ENCODE measurements at places on chromosomes 12 and 14.

GRCh38 chr12:131380220-131380964, 330.5 kb upstream of the SFSWAP start:
- H3K27me3 ChIP-seq, result no peaks in the 10 kb centered on the region
- H3K4me1 ChIP-seq, result no peaks in the 10 kb centered on the region
- DNase-seq, result no peak
- H3K36me3 ChIP-seq, result no peaks in the 10 kb centered on the region

DNA sequence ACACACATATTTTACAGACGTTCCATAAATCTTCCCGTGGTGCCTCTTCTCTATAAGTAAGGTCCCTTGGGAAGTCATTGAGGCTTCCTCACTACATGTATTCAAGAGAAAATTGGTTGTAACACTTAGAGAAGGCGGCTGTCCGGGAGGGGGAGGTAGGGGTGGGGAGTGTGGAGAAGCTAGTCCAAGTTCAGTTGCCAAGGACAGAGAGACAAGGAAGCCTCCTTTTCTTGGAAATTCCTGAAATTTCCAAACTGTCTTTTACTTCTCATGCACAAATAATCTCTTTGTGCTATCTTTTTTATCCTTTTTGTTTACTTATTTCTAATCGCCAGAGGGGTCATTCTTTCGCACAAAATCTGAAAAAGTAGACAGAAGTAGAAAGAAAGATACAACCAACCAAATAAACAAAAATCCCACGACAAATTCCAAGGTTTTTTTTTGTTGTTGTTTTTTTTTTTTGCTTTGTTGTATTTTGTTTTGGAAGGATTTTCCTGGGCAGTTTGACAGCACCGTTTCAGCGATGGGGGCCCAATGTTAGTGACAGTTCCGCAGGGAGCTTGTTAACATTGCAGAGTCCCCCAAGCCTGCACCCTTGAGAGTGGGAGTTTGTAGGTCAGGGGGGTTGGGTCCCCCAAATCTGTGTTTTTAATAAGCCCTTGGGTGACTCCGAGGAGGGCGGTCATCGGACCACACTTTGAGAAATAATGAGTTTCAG, 45.2 kb downstream of the MAP1LC3B2 start:
- peaks cover 1% of the 10 kb centered on the region for H3K4me1 ChIP-seq
- H3K4me3 ChIP-seq, result no peak overlapping the region
- no peak overlapping the region for H3K27ac ChIP-seq
- H3K36me3 ChIP-seq, result no peaks in the 10 kb centered on the region

- H3K4me3 ChIP-seq, result no peak overlapping the region
- no peak for DNase-seq
- no peaks in the 10 kb centered on the region for H3K27me3 ChIP-seq
- no peak overlapping the region for H3K27ac ChIP-seq
- no peaks in the 10 kb centered on the region for H3K36me3 ChIP-seq
- H3K4me1 ChIP-seq, result peaks cover 7% of the 10 kb centered on the region
Observed at GRCh38 chr14:70780396-70781075, 28.8 kb downstream of the MAP3K9 start.

DNA sequence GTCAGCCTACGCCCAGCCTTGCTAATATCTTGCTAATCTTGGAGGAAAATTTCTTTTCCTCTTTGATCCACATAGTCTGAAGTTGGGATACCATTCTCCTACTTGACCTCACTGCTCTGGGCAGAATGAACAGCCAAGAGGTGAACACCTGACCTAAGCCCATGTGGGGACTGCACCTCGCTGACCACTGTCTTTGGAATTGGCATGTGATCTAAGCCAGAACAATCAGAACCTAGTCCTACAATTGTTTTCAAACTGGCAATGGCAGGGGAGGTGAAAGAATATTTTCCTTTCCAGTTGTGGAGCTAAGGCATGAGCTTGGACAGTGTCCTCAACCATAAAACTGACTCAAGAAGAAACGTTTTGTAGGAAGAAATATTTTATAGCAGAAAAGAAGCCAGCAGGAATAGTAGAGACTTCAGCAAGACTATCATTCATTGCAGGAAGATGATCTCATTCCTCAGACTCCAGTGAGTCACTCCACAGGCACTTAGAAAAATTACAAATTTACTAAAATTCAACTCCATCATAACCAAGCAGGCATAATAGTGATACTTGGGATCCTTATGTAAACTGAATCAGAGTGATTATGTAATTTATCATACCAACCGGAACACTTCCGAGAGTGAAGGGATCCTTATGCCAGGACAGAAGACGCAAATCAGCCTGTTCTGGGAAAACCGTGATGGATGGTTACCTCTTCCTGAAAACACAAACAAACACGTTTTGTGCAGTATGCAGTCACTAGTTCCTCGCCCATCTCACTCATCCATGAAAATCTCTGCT, 14.7 kb downstream of the PTPRO start:
- H3K4me3 ChIP-seq, result no peak overlapping the region
- no peak overlapping the region for H3K27ac ChIP-seq

- no peak overlapping the region for H3K4me3 ChIP-seq
- H3K4me1 ChIP-seq, result no peaks in the 10 kb centered on the region
- H3K27me3 ChIP-seq, result no peaks in the 10 kb centered on the region
- H3K36me3 ChIP-seq, result no peaks in the 10 kb centered on the region
- peak overlapping the region; percentile 6 for H3K27ac ChIP-seq
Observed at GRCh38 chr12:83052890-83053541, 366.3 kb downstream of the TMTC2 start.

DNA sequence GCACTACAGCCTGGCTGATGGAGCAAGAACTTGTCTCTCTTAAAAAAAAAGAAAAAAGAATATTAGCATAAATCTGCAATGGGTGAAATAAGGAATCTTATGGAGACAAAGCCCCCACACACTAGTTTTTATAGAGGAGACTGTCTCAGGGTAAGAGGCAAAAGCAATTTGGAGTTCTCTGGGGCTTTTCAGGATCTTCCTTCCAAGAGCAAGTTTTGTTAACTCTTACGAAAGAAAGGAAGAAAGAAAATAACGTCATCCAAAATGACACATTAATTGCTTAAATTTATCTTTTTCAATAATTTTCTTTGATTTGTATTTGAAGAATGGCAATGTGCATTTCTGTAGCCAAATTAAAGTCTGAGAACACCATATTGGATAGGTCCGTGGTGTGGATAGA, 3.8 kb downstream of the PDE6H start:
- H3K27ac ChIP-seq, result no peak overlapping the region
- no peaks in the 10 kb centered on the region for H3K27me3 ChIP-seq
- H3K4me3 ChIP-seq, result no peak overlapping the region
- no peak for DNase-seq
- H3K36me3 ChIP-seq, result no peaks in the 10 kb centered on the region

DNA sequence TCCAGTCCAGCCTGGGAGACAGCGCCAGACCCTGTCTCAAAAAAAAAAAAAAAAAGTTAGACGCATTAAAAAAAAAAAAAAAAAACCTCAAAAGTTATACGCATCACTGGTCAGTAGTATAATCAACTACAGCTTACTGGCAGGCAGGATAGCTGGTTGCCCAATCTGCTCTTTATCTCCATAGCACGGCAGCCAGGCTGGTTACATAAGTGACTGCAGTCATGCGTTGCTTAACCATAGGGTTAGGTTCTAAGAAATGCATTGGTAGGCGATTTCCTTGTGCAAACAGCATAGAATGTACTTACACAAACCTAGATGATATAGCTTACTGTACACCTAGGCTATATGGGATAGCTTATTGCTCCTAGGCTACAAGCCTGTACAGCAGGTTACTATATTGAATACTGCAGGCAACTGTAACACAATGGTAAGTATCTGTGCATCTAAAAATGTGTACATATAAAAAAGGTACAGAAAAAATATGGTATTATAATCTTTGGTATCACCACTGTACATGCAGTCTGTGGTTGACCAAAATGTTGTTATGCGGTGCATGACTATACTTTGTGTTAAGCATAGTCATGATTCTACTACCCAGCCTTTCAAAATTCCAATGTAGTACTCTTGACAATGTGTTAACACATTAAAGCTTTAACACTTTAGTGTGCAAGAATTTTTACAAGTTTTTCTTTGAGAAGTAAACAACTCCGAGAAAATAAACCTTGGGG, 8.1 kb downstream of the L2HGDH start:
- no peaks in the 10 kb centered on the region for H3K4me1 ChIP-seq
- H3K27me3 ChIP-seq, result no peaks in the 10 kb centered on the region
- no peak for DNase-seq

DNA sequence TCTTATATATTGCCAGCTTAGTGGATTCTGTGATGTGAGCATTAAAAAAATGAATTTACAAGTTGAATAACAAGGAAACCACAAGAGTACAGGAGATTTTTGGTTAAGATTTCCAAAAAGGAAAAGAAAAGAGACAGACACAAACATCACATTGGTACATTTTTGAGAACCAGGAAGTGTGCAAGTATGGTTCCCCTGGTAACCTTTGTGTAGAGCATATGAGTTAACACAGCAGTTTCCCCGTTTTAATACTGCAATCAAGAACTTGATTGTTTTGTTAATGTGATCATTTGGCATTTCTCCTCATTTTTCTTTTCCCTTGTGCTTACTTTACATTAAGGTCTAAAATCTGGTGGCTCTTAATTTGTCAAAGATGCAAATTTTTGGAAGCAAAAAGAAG, 490.4 kb upstream of the ATP2B1 start:
- H3K36me3 ChIP-seq, result no peaks in the 10 kb centered on the region
- H3K4me1 ChIP-seq, result no peaks in the 10 kb centered on the region
- no peaks in the 10 kb centered on the region for H3K27me3 ChIP-seq
- DNase-seq, result peak; percentile 5
- H3K27ac ChIP-seq, result no peak overlapping the region

GRCh38 chr12:115072712-115073111, 388.7 kb upstream of the TBX3 start:
- H3K27me3 ChIP-seq, result no peaks in the 10 kb centered on the region
- H3K4me3 ChIP-seq, result no peak overlapping the region
- no peak overlapping the region for H3K27ac ChIP-seq
- H3K36me3 ChIP-seq, result no peaks in the 10 kb centered on the region

DNA sequence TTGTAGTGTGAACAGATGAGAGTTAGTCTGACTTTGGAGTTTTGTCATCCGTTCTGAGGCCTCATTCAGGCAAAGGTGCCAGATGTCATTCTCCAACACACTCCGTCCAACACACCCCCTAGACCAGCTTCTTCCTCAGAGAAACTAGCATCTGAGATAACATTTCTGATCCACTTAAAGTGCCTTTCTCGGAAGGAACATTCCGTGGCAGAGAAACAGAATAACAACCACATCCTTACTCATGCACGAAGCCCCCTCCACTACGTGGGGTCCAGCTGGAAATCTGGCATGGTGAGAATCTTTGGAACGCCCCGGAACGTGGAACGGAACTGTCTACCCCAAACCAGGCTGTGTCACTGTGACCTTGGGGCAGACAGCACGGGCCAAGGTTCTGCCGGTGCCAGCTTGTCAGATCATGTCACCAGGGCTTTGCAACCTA, 17.0 kb upstream of the BCL7A start:
- H3K4me3 ChIP-seq, result no peak overlapping the region
- no peaks in the 10 kb centered on the region for H3K36me3 ChIP-seq
- peaks cover 25% of the 10 kb centered on the region for H3K4me1 ChIP-seq
- H3K27ac ChIP-seq, result no peak overlapping the region

GRCh38 chr14:61577506-61577931, 117.8 kb upstream of the HIF1A start:
- H3K4me1 ChIP-seq, result peaks cover 23% of the 10 kb centered on the region
- H3K27ac ChIP-seq, result no peak overlapping the region
- no peaks in the 10 kb centered on the region for H3K36me3 ChIP-seq
- H3K27me3 ChIP-seq, result no peaks in the 10 kb centered on the region
- no peak for DNase-seq

GRCh38 chr12:78470354-78471195, 394.0 kb upstream of the SYT1 start:
- no peak overlapping the region for H3K27ac ChIP-seq
- no peaks in the 10 kb centered on the region for H3K36me3 ChIP-seq
- H3K27me3 ChIP-seq, result no peaks in the 10 kb centered on the region
- DNase-seq, result no peak
- no peaks in the 10 kb centered on the region for H3K4me1 ChIP-seq

DNA sequence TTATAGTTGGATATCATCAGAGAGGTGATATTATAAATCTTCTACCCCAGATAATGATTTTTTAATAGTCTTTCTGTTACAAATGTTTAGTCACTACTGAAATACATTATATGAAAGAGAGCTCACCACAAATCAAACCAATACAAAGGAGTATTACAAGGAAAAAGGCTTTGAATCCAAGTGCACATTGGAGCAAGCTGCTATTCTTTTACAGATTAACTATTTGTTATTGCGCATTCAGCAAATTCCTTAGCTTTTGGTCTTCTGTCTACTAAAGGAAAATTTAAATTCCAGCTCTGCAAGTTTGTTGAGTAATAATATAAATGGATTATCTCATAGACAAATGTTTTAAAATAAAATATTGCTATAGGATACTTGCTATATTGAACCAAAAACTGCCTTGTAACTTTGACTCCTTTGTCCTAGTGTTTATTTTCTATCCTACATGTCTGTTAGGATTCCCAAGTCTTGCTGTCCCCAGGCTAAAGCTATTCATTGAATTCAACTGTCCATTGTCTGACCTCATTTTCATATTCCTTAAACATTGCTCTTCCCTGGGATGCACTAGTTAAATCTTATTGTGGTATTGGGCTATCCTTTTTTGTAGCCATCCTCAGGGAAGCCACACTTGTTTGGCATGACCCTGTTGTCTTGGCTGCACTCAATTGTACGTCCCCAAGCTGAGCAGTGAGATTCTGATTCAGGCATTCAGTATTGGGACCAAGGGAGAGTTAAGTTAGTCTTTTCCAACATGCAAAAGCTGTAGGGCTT, 41.5 kb downstream of the PDE3A start:
- no peak for DNase-seq
- no peaks in the 10 kb centered on the region for H3K4me1 ChIP-seq
- H3K4me3 ChIP-seq, result no peak overlapping the region
- H3K36me3 ChIP-seq, result no peaks in the 10 kb centered on the region
- no peaks in the 10 kb centered on the region for H3K27me3 ChIP-seq
- H3K27ac ChIP-seq, result no peak overlapping the region

GRCh38 chr14:33414041-33414440, 475.4 kb downstream of the NPAS3 start:
- no peaks in the 10 kb centered on the region for H3K27me3 ChIP-seq
- H3K4me1 ChIP-seq, result no peaks in the 10 kb centered on the region
- DNase-seq, result no peak
- no peak overlapping the region for H3K4me3 ChIP-seq
- H3K27ac ChIP-seq, result no peak overlapping the region

- H3K36me3 ChIP-seq, result no peaks in the 10 kb centered on the region
- DNase-seq, result no peak
- H3K4me3 ChIP-seq, result no peak overlapping the region
- no peak overlapping the region for H3K27ac ChIP-seq
- no peaks in the 10 kb centered on the region for H3K4me1 ChIP-seq
Observed at GRCh38 chr12:112792301-112792700, 753 bp downstream of the RPH3A start.

- H3K4me1 ChIP-seq, result no peaks in the 10 kb centered on the region
- no peaks in the 10 kb centered on the region for H3K27me3 ChIP-seq
- no peak overlapping the region for H3K4me3 ChIP-seq
- H3K27ac ChIP-seq, result no peak overlapping the region
Observed at GRCh38 chr14:56150645-56151345, 32.6 kb downstream of the PELI2 start.

DNA sequence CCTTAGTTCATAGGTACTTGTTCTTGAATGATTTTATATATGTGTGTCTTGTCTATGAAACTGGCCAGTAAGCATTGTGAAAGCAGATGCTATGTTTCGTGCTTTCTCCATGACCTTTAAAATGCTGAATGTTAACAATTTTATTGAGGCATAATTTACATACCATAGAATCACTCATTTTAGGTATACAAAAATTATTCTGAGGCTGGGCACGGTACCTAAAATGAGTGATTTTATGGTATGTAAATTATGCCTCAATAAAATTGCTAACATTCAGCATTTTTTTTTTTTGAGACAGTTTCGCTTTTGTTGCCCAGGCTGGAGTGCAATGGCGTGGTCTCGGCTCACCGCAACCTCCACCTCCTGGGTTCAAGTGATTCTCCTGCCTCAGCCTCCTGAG, 6.8 kb downstream of the ESYT1 start:
- no peak for DNase-seq
- no peak overlapping the region for H3K4me3 ChIP-seq
- H3K27ac ChIP-seq, result no peak overlapping the region
- peaks cover 71% of the 10 kb centered on the region for H3K4me1 ChIP-seq
- H3K27me3 ChIP-seq, result no peaks in the 10 kb centered on the region
- peaks cover 87% of the 10 kb centered on the region for H3K36me3 ChIP-seq

Data from CD8-positive, alpha-beta memory T cell (primary cell).